Activated naive CD4-positive, alpha-beta T cell (primary cell): ENCODE measurements at places on chromosomes 5 and 9.
A peak's percentile ranks its signal among the peaks of the same experiment; 100 is the strongest.

DNA sequence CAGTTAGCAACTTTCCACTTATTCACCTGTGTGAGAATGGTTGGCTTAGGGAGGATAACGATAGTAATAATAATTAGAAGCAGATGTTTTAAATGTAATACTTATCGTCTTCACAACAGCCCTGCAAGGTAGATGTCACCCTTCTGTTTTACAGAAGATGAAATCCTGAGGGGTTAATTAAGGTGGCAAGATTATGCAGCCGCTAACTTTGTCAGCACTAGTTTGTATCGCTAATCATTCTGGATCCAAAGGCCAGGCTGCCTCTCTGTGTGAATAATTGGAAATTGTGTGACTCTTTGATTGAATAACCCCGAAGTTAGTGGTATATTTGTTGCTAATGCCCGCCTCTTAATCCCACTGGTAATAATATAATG lies 635 bp downstream of the IFT74 start:
- DNase-seq = no peak

DNA sequence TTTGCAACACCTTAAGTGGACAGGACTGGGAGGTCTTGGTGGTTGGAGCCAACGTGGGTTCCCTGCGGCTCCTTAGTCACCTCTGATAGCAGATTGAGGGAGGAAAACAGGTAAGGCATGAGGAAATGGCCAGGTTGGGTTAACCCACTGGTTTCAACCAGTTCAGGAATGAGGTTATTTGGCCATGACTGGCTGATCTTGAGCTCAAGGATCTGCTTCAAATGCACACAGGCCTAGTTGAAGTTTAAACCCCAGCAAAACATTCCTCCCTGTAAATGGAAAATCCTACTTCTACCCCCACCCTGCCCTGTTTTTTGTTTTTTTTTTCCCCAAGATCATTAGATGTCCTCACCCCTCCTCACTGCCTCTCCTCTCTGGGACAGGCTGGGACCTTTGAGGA lies 3.2 kb upstream of the NUP214 start:
- no peak for DNase-seq

DNA sequence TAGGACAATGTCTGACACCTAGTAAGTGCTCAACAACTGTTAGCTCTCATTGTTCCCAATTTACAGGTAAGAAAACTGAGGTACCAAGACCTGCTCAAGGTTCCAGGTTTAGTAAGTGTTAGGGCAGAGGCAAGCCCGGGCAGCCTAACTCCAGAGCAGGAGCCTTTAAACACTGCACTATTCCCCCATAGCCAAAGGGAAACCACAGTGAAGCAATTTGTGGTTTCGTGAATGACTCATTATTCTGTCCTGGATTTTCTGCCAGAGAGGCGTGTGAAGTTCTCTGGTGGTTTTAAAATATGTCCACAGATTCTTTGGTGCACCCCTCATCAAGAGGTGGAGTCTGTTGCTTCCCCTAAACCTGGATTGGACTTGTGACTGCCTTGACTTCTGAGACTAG lies 1.0 kb upstream of the MCC start:
- DNase-seq = no peak

GRCh38 chr5:16842896-16843295 lies 93.2 kb downstream of the MYO10 start:
- no peak for DNase-seq

DNA sequence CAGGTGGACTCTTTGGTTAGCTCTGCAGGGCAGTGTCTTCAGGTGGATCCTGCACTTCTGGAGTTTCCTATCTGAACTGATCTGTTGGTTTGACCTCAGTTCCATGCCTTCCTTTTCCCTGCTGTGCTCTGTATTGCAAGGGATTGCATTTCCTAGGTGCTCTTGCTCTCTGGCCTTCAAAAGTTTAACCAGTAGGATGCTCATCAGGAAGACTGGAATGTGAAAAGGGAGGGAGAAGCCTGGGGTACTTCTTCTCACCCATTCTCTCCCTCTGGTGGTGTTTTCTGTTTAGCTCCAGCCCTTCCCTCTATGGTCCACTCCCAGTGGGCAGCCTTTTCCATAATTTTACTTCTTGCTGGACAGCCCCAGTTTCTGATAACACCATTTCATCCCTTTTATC lies 78.5 kb downstream of the ZNF618 start:
- DNase-seq = no peak

DNA sequence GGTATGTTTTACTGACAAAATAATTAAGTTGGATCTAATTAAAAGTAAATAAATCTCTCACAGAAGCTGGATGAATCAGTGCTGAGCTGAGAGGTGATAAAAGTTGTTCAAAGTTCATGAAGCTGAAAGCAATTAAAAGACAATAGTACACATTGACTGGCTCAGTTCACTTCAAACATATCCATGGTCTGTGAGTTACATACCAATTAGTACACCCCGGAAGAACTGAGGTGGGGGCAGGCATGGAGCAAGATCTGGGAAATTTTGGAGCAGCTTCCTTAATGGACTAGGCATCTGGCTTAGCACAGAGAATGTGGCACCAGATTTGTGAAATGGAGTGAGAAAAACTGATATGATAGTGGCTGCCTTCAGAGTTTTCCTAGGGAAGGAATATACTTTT lies 152.7 kb downstream of the ATP10B start:
- DNase-seq = no peak

DNA sequence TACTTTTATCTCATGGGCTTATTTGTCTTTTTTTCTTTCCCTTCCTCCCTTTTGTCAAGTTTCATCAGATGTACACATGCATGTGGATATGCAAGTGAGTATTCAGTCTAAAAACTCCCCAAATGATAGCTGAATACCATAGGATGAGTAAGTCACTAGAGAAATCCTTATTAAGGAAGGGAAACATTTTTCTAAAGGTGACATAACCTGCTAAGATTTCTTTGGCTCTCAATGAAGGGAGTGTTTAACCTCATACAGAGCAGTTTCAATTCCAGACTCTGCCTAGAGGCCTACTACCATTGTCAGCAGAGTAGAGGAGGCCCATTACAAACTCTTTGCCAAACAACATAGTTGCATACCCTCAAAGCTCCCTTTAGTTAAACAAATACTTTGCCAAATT lies 192.4 kb downstream of the ARHGEF28 start:
- DNase-seq = no peak

GRCh38 chr9:36074870-36075532 lies 38.3 kb downstream of the RECK start:
- no peak for DNase-seq

GRCh38 chr5:69184621-69185020 lies 4.8 kb upstream of the CENPH start:
- no peak for DNase-seq

DNA sequence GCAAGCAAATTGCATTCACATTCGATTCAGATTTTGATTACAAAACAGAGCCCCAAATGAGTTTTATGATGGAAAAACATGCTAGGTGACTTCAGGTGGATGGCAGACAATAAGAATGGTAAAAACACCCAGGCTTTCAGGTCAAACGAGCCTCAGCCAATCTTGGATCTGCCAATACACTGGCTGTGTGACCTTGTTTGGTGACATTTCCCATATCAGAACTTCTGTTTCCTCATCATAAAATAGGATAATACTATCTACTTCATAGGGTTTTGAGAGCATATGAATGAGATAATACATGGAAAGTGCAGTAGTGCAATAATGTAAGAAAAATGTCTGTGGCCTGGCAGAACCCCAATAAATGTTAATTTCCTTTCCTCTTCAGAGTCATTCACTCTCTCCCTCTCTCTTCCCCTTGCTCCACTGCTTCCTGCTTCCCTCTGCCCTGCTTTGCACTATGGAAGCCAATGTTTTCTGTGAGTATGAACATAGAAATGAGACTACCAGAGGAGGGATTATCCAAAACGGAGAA lies 54.7 kb downstream of the SH3RF2 start:
- DNase-seq = no peak

DNA sequence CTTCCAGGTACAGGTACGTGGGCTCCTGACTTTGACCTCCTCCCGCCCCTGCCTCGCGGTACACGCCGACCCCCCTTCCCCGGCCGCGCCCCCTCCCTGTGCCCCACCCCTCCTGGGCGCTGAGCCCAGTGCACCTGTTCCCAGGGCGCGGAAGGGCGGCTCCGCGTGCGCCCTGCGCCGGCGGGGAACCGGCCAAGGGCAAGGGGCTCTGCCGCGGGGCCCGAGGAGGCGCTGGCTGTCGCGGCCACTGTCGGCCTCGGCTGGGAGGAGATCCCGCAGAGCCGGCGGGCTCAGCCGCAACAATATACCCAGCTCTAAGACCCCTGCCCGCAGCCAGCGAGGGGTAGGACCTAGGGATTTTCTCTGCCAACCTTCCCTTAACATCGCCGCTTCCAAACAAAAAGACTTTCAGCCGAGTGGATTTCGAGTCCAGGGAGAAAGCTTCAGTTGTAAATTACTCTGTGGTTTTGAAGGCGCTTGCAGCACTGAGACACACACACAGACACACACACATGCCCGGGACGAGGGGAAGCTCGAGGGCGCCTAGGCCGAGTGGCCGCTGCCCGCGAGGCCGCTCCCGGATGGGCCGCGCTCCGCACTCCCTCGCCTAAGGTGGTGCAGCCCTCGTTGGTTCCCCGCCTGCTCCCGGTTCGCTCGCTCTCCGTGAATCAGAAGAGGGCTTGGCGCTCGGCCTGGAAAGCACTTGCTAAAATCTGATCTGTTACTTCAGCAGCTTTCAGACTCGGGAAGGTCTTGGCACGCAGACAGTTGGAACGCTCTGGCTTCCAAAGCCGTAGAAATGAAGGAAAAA lies 1.2 kb downstream of the FGF18 start:
- DNase-seq = no peak

GRCh38 chr5:169013208-169013728 lies 287.7 kb downstream of the SLIT3 start:
- no peak for DNase-seq

DNA sequence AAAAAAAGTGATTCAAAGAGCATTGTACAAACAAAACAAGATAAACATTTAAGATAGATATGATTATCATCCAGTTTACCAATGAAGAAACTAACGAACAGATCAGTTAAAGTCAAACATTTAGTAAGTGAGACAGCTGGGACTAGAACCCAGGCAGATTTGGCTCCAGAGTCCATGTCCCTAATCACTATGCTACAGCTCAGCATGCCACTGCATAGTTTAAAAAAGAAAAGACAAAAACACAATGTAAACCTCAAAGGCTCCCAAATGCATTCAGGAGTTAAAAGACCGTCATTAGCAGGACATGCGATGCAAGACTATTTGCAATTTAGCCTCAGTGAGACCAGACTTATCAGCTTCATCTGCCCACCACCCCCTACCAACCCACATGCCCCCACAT lies 36.8 kb downstream of the DENND1A start:
- DNase-seq = no peak

DNA sequence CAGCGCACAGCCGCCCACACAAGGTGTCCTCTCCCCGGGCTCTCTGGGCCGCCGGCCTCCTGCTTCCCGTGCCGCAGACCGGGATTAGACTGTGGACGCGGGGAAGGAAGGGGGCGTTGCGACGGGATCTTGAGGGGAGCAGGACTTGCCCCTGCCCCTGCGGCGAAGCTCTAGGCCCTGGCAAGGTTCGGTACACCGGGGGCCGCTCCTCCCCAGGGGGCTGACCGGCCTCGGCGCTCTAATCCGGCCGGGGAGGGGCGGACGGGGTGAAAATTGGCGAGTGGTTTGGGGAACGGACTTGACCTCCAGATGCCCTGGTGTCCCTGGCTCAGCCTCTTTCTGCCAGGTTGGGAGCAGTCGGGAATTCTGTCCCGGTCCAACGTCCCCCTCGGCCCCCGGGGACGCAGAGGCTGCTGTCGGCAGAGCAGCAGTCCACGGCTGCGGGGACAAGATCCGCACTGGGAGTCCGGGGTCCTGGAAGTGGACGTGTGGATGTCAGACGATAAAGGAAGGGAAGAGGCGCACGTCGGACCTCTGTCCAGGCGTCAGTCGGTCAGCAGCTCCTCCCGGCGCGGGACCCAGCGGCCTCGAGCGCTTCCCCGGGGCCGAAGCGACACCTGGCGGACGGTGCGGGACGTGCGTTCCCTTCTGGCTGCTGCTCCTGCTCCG lies 1.9 kb upstream of the CNTFR start:
- peak; percentile 62 for DNase-seq

DNA sequence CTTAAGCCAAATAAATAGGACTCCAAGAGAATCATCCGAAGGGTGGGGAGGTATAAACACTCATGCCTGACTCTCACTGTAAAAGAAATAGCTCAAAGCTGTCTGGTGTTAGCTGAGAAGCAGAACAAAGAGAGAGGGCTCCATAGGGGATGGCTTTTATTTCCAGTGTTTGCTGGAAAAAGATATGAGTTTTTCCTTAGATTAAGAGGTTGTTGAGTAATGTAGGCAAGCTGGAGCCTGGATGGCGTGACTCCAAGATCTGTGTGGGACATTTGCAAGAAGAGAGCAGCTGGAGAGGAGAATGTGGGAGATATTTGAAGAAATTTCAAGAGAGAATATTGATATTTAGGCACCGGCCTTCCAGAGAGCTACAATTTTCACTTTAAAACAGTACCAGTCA lies 793.7 kb upstream of the RGMB start:
- no peak for DNase-seq

DNA sequence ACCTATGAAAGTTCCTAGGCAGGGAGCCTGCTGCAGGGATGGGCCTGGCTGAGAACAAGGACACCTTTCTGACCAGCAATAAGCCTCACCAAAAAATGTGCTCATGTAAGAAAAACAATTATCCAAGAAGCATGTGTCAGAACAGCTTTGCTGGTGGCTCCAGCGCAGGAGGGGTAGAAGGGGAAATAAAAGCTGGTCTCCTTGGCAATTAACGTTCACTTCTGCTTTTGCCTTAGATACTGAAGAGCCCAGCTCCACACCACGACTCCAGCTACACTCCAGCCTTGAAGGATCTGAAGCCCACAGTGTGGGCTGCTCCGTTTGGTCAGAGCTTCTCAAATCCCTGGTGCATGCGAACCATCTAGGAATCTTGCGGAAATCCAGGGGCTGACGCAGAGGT lies 107.6 kb upstream of the PHYKPL start:
- no peak for DNase-seq

DNA sequence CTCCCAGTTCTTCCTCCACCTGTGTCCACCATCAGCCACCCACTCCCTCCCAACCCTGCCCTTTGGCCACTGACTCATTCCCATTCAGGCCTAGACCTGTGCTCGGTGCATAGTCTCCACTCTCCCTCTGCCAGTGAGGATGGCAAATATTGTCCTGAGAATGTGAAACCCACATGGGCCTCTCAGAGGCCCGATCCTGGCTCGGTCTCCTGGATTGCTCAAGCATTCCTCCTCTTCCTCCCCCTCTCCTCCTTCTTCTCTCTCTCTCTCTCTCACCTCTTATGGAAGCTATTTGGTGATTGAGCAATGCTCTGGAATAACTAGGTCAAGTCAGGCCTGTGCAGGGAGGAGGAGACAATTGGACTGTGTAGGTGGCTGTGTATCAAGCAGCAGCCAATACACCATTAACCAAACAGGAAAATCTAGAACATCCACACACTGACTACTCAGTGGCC lies 99.9 kb downstream of the KLF4 start:
- DNase-seq = no peak

- DNase-seq = no peak
These were observed 9.9 kb upstream of the IQGAP2 start for GRCh38 chr5:76393035-76393680.
